ENCODE measurements at places on chromosomes 13 and 19.
A peak's percentile ranks its signal among the peaks of the same experiment; 100 is the strongest.

GRCh38 chr13:39034085-39034484 lies 3.8 kb downstream of the PROSER1 start:
- DNase-seq: no peak

- no peak for DNase-seq
These were observed 471.0 kb downstream of the COG6 start for GRCh38 chr13:40126306-40127085.

GRCh38 chr13:30755678-30756077 lies 20.3 kb downstream of the ALOX5AP start:
- no peak for DNase-seq

GRCh38 chr19:50739914-50740426 lies 16.8 kb downstream of the CLEC11A start:
- no peak for DNase-seq

- DNase-seq: no peak
These were observed 16.8 kb downstream of the CEBPG start for GRCh38 chr19:33390101-33390907.

GRCh38 chr13:28574617-28575142 lies 79.8 kb upstream of the FLT1 start:
- no peak for DNase-seq

GRCh38 chr19:41427647-41428480 lies 690 bp upstream of the B3GNT8 start:
- no peak for DNase-seq

- no peak for DNase-seq
These were observed 32.3 kb upstream of the MYCBP2 start for GRCh38 chr13:77359171-77359570.

DNA sequence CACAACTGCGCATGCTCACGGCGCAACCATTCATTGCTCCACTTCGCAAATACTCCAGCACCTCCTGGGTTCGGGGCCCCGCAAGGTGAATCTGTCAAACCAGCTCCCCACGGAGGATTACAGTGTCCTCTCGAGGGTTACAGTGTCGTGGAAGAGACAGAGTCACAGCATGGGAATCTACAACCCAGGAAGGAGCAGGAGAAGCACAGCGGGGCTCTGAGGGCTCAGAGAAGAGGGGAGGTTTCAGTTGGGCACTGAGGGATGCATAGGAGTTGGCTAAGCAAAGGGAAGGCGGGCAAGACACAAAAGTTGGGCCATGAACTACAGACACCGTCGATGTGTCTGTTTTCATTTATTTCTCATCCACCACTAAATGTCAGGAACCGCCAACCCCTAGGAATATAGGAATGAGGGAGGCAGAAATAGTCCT lies 1.0 kb upstream of the GTF2F1 start:
- DNase-seq: no peak

DNA sequence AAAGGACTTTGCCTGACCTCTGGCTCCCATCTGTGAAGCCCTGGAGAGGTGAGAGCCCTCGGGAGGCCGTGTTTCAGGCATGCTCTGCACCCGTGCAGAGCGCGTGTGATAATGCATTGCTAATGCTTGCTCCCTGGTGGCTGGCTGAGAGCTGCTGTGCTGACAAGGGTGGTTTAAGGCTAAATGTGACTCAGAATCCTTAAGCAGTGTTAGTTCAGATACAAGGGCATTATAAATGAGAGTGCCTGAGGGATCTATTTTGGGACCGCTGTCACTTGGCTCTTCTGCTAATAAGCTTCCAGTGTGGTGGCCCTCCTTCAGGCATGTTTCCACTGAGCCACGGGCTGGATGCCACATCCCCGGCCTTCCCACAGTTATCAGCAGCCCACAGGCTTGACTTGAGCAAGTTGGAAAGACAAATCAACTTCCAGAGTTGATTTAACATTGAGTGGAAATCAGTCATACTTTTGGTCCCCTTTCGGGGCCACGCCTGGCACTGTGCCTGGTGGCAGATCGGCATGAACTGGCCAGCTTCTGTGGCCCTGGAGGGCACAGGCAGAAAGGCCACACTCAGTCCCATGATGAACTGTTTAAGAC lies 17.0 kb downstream of the ALOX5AP start:
- DNase-seq: no peak

DNA sequence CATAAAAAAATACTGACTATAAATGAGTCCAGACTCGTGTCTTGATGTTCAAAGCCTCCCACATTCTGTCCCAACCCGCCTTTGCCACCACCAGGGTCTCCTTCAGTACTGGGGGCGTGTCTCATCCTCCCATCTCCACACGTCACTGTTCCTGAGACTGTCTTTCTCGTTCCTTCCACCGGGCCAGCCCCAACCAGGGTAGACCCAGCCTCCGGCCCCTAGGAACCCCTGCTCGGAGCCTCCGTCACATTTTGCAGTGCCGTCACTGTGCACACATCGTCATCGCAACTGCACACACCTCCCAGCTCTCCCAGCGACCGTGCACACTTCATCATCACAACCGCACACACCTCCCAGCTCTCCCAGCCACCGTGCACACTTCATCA lies 73.4 kb downstream of the SPACA7 start:
- no peak for DNase-seq

- DNase-seq: no peak
These were observed 179.6 kb downstream of the RFC3 start for GRCh38 chr13:33997574-33997973.

GRCh38 chr19:2962018-2962670 lies 15.2 kb upstream of the TLE6 start:
- DNase-seq: peak; percentile 84

GRCh38 chr19:40858109-40858508 lies 7.9 kb upstream of the CYP2A6 start:
- DNase-seq: no peak

DNA sequence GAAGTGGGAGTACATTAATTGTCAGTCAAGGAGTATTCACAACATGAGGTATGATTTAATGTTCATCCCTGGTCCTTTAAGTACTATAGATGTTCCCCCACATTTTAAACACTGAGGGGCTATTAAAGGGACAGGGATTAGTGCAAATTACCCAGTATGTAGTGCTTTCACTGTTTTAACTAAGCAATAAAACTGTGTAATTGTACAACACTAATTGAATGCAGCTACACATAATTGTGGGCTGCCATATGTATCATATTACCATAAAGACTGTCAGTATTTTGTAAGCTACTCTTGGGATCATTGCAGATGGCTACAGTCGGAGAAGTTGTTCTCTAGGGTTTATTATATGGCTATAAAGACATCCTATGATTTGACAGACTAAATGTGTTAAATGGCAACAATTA lies 316.6 kb downstream of the DCLK1 start:
- peak; percentile 11 for DNase-seq

- DNase-seq: no peak
These were observed 63.9 kb downstream of the GPC6 start for GRCh38 chr13:93290503-93290902.

DNA sequence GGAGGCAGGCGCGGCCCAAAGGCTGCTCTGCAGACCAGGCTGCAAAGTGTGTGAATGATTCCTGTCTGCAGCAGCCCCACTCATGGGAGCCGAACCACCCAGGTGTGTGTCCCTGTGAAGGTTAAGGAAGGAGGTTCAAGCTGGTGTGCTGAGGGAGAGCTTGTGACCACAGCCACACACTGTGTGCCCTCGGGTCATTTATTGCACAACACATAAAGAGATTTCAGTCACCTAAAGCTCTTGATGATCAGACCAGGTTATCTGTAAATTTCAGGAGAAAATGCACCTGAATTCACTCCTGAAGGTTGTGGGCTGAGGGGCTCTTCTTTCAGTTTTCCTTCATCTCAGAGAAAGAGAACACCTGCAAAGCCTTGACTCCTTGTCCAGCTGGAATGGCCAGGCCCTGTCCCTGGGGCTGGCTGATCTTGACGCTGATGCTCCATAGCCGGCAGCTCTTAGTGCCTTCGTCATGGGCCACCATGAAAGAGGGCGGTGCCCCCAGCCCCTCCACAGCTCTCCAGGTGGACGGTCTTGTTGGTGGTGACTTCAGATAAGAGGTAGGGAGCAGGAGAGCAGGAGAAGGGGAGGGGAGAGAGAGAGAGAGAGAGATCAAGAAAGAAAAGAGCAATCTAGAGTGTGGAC lies 110.8 kb upstream of the C1QTNF9B start:
- no peak for DNase-seq

GRCh38 chr19:3897936-3898335 lies 17.5 kb downstream of the ATCAY start:
- no peak for DNase-seq

DNA sequence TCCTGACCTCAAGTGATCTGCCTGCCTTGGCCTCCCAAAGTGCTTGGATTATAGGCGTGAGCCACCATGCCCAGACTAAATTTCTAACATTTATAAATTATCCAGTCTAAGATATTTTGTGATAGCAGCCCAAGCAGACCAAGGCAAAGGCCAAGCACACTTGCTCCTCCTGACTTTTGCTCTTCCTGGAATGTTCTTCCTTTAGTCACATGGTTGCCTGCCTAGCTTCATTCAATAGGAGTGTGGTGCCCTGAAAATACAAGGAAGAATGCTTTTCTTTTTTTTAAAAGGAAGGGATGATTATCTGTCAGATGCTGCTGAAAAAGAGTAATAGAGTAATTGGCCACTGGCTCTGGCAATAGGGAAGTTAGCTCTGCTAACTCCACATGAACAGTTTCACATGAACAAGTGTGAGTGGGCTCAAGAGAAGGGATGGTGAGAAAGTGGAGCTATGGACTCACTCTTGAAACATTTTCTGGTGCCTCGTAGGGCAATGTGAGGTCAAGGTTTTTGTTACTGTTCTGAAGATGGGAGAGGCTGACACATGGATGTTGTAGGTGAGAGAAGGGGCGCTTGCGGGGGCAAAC lies 47.1 kb downstream of the USPL1 start:
- no peak for DNase-seq
